DMS153 (cell line): ENCODE measurements at places on chromosomes 2 and 18.

GRCh38 chr2:210363876-210364275 lies 48.9 kb upstream of the MYL1 start:
- no peak for DNase-seq

GRCh38 chr18:44452346-44452745 lies 228.3 kb upstream of the SETBP1 start:
- no peak for DNase-seq

DNA sequence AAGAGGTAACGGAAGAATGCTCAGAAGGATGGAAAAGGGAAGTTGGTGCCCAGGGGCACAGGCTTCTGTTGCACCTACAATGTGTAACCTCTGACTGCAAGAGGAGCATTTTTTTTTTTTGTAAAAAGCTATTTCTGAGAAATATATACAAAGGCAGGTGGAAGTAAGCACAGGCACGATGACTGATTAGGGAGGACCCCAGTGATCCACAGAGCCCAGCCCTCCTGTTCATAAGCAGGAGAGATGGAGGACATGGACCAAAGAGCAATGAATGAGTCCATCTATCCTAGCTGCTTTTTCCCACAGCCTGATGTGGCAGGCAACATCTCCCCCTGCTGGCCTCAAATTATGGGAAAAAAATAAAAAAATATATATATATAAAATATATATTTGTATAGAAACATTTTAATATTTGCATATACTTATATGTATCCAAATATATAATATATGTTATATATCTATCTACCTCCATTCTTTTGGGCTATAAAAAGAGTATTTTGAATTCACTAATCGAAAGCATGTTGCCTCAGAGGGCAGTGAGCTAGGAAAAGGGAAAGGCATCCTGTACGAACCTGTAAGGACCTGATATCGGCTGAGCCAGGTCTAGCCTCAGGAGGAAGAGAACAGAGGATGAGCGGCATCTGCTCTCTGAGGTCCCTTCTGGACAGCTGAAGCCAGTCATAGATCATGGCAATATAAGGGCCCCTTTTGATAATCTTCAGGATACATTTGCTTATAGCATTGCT lies 166.0 kb upstream of the STK17B start:
- no peak for DNase-seq

DNA sequence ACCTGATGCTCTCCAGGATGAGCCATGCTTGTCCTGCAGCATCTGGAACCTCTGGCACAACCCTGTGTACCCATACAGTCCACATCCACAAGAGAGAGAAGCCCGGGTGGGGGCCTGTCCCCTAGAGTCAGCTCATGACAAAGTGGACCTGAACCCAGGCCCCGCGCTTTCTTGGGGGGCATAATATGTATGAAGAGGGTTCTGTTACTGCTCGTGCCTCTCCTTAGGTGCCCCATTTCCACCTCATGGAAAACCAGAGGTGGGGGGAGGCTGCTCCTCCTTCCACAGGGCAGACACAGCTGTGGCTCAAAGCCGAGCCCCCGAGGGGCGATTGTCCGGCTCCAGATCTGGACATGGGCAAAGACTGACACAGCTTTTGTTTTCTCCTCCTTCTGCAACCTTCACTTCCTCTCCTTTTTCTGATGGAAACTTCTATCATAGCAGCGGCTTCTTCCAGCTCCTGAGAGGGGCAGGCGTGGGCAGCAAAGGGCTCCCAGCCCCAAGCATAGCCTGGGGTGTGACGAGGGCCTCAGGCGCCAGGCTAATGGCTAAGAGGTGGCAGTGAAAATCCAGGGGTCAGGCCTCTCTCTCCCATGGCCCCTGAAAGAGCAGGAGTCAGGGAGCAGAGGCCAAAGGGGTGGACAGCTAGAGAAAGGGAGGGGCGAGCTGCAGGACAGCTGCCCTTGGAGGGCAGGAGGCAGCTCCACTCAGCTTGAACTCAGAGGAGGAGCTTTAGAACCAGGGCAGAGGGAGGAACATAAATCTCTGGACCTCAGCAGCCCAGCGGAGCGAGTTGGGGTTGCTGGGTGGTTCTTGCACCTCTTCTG lies 155.5 kb downstream of the ZFP36L2 start:
- DNase-seq: no peak

GRCh38 chr18:34493099-34493544 lies 217.0 kb upstream of the DTNA start:
- peak; percentile 83 for DNase-seq

DNA sequence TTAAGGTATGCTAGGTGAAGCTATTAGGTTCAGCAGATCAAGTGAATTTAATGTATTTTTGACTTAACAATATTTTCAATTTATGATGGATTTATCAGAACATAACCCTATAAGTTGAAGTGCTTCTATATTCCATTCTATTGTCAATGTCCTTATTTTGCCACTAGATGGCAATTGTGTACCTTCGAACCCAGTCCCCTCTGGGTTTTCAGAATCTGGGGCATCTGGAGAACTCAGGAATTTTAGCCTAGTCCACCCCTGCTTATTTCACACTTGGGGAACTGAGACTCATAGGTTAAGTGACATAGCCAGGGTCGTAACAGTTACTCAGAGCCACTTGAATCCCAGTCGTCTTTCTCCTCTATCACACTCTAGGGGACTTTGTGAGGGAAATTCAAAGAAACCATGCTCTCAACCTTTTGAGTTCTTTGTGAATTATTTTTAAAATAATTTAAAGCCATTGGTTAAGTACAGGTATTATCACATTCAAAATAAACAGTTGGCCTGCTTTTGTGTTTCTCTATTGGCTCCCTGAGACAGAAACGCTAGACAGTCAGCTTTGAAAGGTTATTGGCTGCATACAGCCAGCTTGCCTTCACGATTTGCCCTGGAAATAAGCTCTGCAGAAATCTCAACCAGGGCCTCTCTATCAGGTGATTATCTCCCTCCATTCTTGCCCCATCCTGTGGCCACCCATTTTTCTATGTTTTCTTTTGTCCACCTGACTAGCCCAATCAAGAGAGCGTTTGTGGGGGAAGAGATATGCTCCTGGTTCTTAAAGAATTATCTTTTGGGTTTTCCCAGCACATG lies 145.0 kb downstream of the TTC27 start:
- DNase-seq: peak; percentile 5

DNA sequence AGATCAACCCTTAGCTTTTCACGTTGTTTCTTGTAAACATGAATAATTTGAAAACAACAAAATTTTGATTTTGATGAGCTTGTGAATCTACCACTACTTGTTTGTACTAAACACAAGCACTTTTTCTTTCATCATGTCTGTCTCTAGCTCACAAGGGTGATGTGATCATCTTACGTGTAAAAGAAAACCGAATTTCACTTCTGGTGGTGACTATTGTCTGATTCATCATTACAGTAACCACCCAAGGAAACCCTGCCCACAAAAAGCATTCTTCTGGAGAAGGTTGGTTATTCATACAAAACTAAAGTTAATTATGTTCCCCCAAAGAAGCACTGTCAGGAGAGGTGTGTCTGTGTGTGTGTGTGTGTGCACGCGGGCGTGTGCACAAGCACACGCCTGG lies 285.4 kb downstream of the ZNF516 start:
- DNase-seq: no peak

GRCh38 chr2:28424799-28425463 lies 32.3 kb downstream of the FOSL2 start:
- DNase-seq: no peak

- no peak for DNase-seq
Measured at GRCh38 chr2:13578547-13578946, 861.8 kb downstream of the TRIB2 start.

GRCh38 chr2:30149976-30150375 lies 3.2 kb downstream of the YPEL5 start:
- no peak for DNase-seq

DNA sequence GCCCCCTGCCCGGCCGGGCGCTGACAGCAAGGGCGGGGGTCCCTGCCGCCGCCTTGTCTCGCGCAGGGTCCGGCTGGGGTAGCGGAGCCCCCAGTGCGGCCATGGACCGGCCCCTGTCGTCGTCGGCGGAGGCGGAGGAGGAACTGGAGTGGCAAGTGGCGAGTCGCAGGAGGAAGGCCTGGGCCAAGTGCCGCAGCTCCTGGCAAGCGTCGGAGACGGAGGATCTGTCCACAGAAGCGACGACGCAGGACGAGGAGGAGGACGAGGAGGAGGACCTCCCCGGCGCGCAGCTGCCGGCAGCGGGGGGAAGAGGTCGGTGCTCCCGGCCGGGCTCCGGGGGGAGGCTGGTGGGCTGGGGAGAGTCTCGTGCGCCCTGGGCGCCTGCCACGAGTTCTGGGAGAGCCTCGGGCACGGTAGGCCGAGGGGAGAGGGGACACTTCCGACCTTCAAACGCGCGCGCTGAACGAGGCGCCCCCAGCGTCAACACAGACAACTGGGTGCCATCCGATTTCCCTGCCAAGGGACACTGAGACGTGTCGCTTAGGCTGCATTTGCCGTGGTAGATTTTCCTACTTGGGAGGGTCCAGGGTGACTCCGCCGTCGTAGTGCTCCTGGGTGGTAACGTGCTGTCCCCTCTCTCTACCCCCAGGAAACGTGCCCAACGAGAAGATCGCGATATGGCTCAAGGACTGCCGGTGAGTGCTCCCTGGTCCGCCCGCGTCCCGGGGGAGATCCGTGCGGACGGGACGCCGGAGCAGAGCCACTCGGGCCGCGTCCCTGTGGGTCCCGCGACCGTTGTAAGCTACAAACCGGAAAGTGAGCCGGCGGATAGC lies 652 bp downstream of the ITPRID2 start:
- peak; percentile 61 for DNase-seq

GRCh38 chr2:118363604-118364003 lies 275.3 kb downstream of the INSIG2 start:
- no peak for DNase-seq

- no peak for DNase-seq
Measured at GRCh38 chr2:200966770-200967169, 3.3 kb upstream of the ORC2 start.

DNA sequence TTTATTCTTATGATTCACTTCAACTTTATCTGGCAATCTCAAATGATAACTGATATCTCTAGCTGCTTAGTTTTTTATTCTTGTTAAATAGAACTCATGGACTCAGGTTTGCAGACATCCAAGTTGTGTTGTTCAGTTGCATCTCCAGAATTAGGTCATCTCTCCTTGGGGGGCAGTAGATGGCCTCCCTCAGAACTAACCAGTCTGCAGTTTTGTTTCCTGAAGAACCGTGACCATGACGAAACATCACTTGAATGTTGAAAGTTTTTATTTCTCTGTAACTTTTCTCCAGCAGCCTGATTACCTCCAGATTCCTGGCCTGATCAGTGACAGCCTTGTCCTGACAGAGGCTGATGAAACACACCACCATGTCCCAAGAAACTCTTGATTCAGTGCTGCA lies 321.5 kb downstream of the GALNT13 start:
- no peak for DNase-seq
